ENCODE measurements at places on chromosomes 11 and 22.

GRCh38 chr11:128152796-128153696 is 434.3 kb downstream of the ETS1 start:
- no peak for DNase-seq

DNA sequence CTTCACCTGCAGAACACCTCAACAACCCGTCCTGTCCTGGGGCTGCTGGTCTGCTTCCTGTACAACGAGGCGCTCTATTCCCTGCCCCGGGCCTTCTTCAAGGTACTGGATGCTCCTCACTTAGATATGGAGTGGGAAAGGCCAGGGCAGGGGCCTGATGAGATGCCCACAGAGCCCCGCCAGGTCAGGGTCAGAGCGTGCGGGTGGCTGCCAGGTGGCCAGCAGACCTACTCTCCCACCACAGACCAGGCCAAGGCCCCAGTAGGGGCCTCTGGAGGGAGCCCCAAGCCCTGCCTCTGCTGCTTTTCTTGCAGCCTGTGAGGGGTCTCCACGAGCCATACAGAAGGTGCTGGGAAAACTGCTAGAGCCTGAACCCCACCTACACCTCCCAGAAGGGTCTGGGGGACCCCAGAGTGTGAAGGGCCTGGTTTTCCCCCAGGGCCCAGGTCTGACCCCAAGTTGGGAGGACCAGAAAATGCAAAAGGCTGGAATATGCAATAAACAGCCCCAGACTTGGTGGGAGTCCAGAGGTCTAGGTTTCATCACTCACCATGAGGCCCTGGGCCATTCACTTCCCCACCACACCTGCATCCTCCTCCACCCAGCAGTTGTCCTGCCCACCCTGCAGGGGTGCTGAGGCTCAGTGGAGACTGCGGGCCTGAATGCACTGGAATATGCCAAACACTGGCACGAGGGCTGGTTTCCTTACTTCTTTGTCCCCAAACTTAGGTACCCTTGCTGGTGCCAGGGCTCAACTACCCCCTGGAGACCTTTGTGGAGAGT is 14.7 kb downstream of the ZDHHC24 start:
- no peak for DNase-seq

DNA sequence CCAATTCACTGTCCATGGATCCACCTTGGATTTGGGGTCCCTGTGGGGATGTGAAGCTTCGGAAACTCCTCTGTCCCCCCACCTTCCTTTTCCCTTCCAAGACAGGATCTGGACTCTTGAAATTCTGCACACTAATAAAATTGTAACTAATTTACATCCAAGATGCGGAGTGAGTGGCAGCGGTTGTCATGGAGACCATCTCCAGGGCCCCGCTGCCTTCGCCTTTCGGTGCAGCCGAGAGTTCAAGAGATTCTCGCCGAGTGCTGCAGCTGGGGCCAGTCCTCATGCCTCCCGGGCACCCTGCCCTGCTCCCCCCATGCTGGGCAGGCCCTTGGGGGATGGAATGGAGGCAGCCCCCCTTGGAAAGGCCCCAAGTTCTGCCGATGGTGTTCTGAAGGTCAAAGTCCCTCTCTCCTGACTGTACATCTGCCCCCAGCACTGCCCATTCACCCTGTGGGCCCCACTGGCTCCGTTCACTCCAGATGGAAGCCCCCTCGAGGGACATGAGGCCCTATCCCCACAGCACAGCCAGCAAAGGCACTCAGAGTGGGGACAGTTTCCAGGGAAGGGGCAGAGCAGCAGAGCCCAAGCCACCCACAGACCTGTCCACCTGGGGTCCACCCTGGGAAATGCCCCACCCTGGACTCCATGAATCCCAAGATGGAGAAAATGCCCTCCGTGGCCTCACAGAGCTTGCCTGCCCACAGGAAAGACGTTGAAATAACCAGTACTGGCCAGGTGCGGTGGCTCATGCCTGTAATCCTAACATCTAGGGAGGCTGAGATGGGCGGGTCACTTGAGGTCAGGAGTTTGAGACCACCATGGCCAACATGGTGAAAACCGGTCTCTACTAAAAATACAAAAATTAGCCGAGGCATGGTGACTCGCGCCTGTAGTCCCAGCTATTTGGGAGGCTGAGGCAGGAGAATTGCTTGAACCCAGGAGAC is 25.9 kb downstream of the IGLL1 start:
- no peak for DNase-seq

DNA sequence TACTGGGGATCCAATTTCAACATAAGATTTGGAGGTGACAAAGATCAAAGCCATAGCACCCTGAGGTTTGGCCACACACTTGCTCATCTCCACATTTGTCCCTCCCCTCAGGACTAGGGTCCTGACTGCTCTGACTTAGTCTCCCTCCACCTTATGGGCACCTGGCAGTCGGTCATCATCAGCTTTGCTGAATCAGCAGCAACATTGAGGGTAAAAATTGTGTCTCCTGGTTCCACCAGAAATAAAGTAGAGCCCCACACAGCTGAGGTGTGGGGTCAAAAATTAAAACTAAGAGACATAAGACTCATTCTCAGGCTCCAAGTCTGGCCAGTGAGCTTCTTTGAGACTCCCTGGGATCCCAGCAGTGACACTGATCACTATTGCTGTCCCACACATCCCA is 56.2 kb downstream of the GGTLC2 start:
- no peak for DNase-seq

DNA sequence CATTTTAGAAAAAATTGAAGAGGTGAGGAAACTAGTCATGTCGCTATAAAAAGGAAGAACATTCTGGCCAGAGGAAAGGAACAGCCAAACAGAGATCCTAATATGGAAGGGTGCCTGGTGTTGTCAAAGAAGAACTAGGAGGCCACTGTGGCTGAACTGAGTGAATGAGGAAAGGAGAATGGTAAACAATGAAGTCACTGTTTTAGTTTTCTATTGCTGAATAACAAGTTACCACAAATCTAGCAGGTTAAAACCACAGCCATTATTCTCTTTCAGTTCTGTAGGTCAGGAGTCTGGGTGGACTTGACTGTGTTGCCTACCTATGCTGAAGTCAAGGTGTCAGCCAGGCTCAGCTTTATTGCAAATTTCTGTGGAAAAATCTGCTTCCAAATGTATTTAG is 549.3 kb upstream of the CCDC90B start:
- no peak for DNase-seq

DNA sequence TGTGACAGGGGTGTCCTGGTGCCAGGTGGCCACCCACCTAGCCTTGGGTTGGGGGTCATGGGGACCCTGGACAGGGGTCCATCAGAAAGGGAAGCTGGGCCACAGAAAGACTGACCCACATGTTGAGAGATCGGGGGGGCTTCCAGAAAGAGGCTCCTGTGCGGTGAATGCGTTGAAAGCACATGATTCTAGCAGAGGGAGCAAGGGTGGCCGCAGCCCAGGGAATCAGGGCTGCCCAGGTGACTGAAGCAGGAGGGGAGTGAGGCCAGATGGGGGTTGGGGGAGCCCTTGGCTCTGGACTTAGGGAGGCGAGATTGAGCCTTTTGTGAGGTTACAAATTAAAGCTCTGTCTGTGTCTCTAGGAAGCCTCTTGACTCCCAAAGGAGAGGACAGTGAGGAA is 80.7 kb downstream of the MORC2 start:
- no peak for DNase-seq

- no peak for DNase-seq
Measured at GRCh38 chr11:35131886-35132285, 7.1 kb upstream of the CD44 start.

GRCh38 chr11:24286238-24286637 is 210.6 kb upstream of the LUZP2 start:
- no peak for DNase-seq

- DNase-seq: no peak
Measured at GRCh38 chr22:34475886-34476285, 555.6 kb upstream of the LARGE1 start.

GRCh38 chr11:119249671-119250010 is 43.5 kb downstream of the CBL start:
- no peak for DNase-seq

- no peak for DNase-seq
Measured at GRCh38 chr11:115220911-115221310, 283.3 kb downstream of the CADM1 start.

DNA sequence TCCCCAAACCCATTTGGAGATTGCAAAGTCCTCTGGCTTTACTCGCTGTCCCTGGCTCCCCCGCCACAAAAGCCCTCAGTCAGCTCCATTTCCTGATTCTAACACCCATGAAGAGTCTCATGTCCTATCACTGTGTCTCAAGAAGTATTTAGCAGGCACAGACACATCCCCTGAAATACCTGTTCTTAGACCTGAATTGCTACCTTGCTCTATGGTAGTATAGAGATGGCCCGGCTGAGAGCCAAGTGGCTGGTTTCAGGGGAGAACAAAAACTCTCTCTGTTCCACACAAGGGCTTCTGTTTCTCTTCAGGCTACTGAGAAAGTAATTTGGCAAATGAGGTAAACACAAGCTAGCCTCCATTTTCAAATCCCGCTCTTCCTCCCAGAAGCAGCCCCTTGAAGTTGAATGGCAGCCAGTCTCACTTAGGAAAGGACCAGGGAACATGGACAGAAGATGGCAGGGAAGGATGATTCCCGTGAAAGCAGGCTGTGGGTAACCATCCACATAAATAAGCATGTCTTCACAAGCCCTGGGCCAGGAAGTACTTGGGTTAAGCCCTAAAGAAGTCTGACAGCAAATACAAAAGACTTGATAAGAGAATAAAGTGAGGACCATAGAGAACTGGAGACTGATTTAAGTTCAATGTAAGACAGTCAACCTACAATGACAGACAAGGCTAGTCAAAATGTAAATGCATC is 137.8 kb downstream of the C11orf58 start:
- DNase-seq: no peak

DNA sequence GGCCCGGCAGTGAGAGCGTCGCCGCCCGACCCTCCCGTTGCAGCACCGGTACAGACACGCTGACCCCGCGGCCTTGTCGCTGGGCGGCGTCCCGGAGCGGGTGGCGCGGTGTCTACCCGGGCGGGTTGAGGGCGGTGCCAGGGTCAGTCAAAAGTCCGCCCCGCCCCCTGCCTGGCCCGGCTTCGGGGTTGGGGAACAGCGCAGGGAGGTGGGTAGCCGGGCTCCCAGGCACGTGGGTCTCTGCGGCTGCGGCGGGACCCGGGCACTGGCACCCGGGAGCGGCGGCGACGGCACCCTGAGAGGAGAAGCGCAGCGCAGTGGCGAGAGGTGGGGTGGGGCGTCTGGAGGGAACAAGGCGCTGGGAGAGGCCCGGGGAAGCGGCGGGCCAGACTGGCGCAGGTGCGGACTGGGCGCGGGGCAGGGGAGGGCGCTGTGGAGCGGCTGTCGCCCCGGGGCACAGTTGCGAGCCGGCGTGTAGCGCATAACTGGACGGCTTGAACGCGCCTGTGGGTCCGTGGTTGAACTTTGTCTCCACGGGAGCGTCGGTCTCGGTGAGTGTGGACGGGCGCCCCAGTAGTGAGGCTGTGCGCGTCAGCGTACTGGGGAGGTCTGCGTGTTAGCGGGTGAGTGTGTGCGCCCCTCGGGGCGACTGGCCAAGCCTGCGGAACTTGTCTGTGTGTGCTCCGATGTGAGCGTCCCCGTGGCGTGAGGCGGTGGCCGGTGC is at the start of gene P2RY2:
P2RY2 (plus strand) TSS at position 176 of the 724 bp plus-strand sequence. CDS start 15,879 bp downstream, outside the sequence.
- DNase-seq: no peak

DNA sequence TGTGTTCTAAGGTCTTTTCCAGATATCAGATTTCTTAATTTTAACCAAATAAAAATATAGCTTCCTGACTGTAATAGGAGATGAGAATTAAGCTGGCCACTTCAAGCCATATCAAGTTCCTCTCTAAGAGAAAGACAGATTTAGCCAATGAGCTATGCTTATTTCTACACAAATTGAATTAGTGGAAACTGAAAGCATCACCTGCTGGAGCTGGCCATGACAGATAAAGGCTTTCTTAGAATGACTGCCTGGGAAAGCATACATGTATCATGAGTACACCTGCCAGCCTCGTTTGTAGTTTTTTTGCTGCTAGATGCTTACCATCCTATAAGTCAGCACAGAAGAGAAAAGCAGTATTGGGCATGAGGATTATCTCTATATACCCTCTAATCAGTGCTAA is 53.5 kb upstream of the DBX1 start:
- no peak for DNase-seq

DNA sequence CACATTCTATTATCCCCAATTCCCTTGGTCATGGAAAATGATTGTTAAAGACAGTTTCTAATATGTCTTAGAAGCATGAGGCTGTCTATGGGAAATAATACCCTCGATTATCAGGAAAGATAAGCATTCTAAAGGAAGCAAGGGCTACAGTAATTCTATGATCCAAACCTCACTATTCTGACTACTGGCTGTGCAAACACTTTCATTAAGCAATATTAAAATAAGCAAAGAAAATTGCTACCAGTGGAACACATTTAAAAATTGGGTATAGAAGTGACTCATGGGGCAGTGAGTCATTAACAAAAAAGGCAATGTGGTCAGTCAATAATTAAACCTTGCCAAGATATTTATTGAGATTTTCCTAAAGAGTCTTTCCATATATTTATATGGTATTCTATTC is 1415.2 kb upstream of the TENM4 start:
- peak; percentile 30 for DNase-seq

DNA sequence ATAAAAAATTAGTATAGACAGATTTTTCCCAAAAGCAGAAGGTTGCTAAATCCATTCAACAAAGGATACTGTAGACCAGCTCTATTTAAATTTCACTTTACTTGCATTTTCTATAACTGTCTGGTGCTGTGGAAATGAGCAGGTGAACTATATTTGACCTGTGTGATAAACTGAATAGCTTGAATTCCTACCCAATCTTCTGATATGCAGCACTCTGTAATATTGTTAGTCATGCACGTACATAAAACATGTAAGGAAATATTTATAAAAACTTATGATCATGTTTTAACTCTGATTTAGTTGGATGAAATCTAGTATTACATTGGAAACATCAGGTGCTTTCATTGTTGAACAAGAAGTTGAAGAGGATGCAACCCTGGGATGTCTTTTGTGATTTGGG is 213.6 kb downstream of the DBX1 start:
- no peak for DNase-seq

GRCh38 chr11:68818181-68818580 is 23.5 kb downstream of the CPT1A start:
- no peak for DNase-seq

- no peak for DNase-seq
Measured at GRCh38 chr11:15824060-15824459, 532.3 kb downstream of the SOX6 start.

DNA sequence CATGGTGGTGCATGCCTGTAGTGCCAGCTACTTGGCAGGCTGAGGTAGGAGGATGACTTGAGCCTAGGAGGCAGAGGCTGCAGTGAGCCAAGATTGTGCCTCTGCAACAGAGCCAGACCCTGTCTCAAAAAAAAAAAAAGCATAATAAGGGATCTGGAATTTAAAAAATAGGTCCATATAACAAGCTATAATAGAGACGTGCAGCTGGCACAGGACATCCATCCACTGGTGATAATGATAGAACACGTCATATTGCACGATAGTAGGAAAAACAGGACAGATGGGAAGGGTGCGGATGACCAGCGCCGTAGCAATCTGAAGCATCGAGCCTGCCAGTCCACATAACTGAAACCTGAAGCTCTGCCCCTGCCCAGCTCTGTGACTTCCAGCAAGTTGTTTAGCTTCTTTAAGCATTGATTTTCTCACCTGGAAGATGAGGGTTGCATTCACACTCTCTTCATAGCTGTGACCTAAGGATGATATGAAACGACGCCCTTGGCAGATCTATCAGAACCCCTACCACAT is 60.3 kb upstream of the PRODH start:
- DNase-seq: no peak

- DNase-seq: no peak
Measured at GRCh38 chr11:45934580-45935318, 12.3 kb downstream of the LARGE2 start.

GRCh38 chr11:61627850-61628661 is 47.2 kb upstream of the SYT7 start:
- no peak for DNase-seq

Data from fibroblast of skin of left biceps (primary cell).